NCI-H2227 treated with DMSO at 0.1 percent for 48 hours (cell line): ENCODE measurements at places on chromosomes 7 and 10.

GRCh38 chr10:123496375-123496774, 169.8 kb upstream of the GPR26 start:
- DNase-seq: no peak

- DNase-seq: no peak
Observed at GRCh38 chr7:105473163-105473562, 48.9 kb downstream of the PUS7 start.

GRCh38 chr10:24690961-24691512, 32.6 kb downstream of the ARHGAP21 start:
- no peak for DNase-seq

DNA sequence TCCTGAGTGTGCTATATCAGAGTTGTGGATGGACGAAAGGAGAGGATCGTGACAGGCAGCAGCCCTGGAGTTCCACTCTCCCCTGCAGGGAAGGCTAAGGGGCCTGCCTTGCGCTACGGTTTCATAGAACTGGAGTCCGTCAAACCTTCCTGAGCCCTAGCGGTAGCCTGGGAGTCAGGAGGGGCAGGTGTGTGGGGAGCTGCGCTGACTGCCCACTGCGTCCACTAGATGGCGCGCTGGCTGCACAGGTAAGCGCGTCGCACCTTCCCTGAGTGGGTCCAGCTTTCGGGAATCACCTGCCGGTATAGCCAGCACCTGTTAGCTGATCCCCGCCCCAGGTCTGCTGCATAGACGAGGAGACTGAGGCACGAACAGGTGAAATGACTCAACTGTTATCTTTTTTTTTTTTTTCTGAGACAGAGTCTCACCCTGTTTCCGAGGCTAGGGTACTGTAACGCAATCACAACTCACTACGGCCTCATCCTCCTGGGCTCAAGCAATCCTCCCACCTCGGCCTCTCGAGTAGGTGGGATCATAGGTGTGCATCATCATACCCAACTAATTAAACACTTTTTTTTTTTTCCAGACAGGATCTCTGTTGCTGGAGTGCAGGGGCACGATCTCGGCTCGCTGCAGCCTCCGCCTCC, 20.2 kb upstream of the BAIAP2L1 start:
- DNase-seq: peak; percentile 54

GRCh38 chr10:34168439-34168838, 646.7 kb downstream of the PARD3 start:
- no peak for DNase-seq

- DNase-seq: no peak
Observed at GRCh38 chr10:28496481-28496961, 36.4 kb upstream of the WAC start.

DNA sequence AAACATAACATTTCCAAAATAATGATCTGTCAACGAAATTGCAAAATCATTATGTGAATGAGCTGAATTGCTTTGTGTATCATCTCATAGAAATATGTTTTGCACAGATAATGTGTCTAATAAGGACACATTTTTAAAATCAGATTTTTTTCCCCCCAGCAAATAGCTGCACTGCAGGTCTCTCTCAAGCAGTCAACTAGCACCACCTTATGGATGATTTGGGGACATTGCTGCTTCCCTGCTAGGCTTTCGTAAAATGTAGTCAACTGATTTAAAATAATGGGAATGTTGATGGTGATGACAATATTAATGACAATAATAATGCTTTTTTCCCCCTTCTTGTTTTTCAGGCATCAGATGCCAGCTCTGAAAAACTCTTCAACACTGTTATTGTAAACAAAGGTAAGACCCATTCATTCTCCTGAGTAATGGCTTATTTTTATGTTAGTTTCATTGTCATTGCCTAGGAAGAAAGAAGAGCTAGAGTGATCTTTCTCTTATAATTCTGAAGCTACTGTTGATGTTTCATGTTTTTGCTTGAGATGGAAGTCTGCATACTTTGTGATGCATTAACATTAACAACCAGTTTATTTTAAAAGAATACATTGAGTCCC, 433.6 kb upstream of the GALNT17 start:
- peak; percentile 72 for DNase-seq

DNA sequence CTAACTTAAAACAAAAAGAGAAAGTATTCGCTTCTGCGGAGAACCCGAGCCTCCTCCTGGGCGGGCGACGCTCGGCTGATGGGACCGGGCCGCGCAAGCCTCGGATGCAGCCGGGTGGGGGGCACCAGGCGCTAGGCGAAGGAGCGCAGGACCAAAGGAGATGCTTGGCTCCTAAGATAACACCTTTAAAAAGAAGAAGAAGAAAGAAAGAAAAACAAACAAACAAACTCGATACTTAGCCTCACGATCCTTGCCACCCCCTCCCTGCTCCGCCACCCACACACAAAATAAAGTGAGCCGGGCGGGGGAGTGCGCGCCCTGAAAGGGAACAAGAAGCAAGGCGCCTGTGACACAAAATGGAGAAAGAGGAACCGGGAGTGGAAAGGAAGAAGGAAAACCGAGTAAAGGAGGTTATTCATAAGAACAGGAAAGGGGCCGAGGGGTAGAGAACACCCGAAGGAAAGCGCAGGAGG, 34.0 kb upstream of the EBLN1 start:
- no peak for DNase-seq

DNA sequence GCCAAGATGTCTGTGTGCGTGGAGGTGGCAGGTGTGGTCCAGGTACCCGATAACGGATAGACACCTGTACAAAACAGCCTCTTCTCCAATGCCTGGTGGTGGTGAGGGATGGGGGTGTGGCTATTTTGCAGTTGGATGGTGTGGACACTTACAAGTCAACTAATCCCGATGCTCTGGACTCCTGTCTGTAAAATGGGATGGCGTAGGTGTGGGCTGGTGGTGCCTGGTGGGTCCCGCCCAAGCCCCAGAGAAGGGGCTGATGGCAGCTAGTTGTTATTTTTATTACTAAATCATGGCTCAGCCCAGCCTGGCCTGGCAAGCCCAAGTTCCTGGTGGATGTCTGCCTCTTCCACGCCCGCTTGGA, 22.3 kb downstream of the GTF2IRD1 start:
- DNase-seq: no peak

DNA sequence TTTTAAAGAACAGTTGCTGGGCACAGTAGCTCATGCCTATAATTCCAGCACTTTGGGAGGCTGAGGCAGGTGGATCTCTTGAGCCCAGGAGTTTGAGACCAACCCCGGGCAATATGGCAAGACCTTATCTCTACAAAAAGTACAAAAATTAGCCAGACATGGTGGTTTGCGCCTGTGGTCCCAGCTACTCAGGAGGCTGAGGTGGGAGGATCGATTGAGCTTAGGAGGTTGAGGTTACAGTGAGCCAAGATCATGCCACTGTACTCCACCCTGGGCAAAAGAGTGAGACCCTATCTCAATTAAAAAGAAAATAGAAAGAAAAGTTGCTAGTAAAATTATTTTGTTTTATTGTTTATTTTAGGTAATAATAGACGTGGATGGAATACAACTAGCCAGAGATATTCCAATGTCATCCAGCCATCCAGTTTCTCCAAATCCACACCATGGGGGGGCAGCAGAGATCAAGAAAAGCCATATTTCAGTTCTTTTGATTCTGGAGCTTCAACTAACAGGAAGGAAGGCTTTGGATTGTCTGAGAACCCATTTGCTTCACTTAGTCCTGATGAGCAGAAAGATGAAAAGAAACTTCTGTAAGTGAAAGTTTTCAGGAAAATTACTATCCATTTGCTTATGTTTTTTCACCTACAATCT, 3.0 kb downstream of the NUP42 start:
- peak; percentile 27 for DNase-seq

- no peak for DNase-seq
Observed at GRCh38 chr7:28006491-28006890, 174.1 kb downstream of the JAZF1 start.

- no peak for DNase-seq
Observed at GRCh38 chr7:824081-824480, 8.2 kb upstream of the SUN1 start.

GRCh38 chr10:3960496-3960895, 175.5 kb upstream of the KLF6 start:
- no peak for DNase-seq

- DNase-seq: no peak
Observed at GRCh38 chr10:105535478-105535877, 894.4 kb downstream of the SORCS3 start.

- no peak for DNase-seq
Observed at GRCh38 chr7:24825931-24826661, 68.8 kb upstream of the GSDME start.

DNA sequence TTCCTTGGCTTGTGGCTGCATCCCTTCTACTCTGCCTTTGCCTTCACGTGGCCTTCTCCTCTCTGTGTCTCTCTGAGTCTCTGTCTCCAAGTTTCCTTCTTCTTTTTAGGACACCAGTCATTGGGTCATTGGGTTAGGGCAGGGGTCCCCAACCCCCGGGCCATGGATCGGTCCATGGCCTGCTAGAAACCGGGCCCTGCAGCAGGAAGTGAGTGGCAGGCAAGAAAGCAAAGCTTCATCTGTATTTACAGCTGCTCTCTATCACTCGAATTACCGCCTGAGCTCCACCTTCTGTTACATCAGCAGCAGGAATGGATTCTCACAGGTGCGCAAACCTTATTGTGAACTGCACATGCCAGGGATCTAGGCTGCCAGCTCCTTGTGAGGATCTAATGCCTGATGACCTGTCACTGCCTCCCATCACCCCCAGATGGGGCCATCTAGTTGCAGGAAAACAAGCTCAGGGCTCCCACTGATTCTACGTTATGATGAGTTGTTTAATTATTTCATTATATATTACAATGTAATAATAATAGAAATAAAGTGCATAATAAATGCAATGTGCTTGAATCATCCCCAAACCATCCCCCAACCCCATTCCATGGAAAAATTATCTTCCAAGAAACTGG, 47.9 kb upstream of the DOCK1 start:
- no peak for DNase-seq

DNA sequence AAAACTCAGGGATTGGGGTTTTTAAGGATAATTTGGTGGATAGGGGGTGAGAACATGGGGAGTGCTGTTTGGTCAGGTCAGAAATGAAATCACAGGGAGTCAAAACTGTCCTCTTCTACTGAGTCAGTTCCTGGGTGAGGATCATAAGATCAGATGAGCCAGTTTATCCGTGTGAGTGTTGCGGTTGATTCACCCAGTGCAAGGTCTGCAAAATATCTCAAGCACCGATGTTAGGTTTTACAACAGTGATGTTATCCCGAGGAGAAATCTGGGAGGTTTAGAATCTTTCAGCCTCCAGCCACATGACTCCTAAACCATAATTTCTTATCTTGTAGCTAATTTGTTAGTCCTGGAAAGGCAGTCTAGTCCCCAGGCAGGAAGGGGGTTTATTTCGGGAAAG, 31.7 kb upstream of the AGR2 start:
- no peak for DNase-seq

- DNase-seq: no peak
Observed at GRCh38 chr7:154942691-154943090, 60.2 kb downstream of the PAXIP1 start.

- no peak for DNase-seq
Observed at GRCh38 chr10:116706281-116706680, 36.1 kb downstream of the HSPA12A start.

DNA sequence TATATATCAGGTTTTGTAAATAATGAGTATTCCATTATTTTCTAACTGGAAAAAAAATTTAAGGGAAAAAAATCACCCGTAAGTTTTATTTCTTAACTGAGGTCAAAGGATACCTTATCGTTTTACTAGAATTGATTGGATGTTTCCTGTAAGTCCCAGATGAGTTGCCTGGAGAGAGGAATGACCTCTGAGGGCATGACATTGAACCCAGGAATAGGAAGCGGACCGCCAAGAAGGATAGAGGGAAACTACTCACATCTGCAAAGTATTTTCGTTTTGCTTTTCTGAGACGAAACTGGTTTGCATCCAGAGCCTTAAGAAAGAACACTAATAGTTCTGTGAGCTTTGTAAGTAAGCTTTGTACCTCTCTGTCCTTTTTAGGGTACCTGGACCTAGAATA, 17.4 kb downstream of the RABGEF1 start:
- DNase-seq: no peak

DNA sequence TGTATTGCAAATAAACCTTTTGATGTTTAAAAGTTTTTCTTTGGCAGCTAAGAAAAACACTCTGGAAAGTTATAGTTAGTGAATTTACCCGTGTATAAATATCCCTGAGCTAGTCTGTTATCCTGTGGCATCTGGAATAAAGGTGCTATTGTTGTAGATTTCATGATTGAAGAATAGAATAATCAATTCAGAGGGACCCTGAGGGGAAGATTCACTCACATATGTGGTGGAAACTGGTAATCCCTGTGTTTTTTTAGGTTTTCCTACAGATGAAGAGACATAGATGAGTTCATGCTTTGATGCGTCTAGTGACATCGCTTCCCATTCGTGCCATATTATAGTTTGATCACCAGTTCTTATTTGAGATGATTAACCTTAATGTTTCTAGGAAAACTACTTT, 164.6 kb downstream of the TWIST1 start:
- DNase-seq: no peak

GRCh38 chr10:128286141-128286761, 160.0 kb upstream of the MKI67 start:
- no peak for DNase-seq

DNA sequence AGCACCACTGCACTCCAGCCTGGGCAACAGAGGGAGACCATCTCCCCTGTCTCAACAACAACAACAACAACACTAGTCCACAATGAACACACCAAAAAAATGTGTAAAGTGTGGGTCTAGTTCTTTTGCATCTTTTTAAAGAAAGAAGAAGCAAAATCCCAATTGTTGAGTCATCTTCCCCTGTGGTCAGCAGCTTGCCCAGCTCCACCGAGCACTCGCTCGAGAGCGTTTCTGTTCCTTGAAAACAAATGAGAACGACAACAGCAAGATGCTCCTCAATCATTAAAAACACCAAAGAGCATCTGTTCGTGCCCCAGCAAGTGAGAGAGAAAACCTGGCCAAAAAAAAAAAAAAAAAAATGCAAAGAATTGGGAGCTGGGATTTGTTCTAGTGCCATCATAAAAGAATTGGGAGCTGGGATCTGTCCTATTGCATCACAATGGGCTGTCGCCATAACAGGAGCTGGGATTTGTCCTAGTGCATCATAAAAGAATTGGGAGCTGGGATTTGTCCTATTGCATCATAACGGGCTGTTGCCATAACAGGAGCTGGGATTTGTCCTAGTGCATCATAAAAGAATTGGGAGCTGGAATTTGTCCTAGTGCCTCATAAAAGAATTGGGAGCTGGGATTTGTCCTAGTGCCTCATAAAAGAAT, 118.1 kb downstream of the PTPRN2 start:
- DNase-seq: no peak

- no peak for DNase-seq
Observed at GRCh38 chr10:131727560-131727959, 173.2 kb upstream of the PPP2R2D start.

DNA sequence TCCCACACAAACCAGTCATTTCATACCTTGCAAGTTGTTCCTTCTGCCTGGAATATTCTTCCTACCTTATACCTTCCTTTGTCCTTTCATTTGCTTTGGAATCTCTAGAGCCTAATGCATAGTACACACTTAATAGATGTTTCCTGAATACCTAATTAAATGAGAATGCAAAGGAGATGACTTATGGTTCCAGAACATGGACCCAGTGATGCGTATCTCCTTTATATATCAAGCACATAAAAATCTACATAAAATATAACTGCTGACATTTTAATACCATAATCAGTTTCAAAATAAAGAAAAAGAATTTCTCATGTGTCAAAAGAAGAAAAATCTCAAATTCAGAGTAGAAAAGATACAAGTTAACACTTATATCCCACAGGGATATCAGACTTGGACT, 110.6 kb upstream of the ASAH2 start:
- DNase-seq: no peak
